Epithelial cell of alveolus of lung (primary cell): ENCODE measurements at places on chromosomes 11 and 22. TPM values are rescaled to one million over a fixed set of nuclear protein-coding genes. Genes with fewer than 3 reads are reported as not detected.

The UPK3A gene
- total RNA-seq = not detected in 2 replicates

The KCNJ4 gene
- total RNA-seq = 0.08 TPM in 1 of 2 replicates, not detected in the other

The TRIM34 gene
- total RNA-seq = 8.0 and 10.4 TPM in 2 replicates

The MPPED2 gene
- 0.13 and 0.48 TPM in 2 replicates for total RNA-seq

The FGF4 gene
- total RNA-seq = not detected in 2 replicates

The GTSE1 gene
- 5.9 and 12.4 TPM in 2 replicates for total RNA-seq

The HBB gene
- not detected in 2 replicates for total RNA-seq

The SLC17A6 gene
- total RNA-seq = not detected in 2 replicates

The KRTAP5-7 gene
- total RNA-seq = not detected in 2 replicates

The FGF3 gene
- not detected in 2 replicates for total RNA-seq

The CPT1A gene
- total RNA-seq = 4.9 and 20.8 TPM in 2 replicates

The MYBPC3 gene
- not detected in 2 replicates for total RNA-seq

The TNKS1BP1 gene
- total RNA-seq = 89.3 and 101 TPM in 2 replicates

The CSF2RB gene
- under 0.01 TPM in 1 of 2 replicates, not detected in the other for total RNA-seq

The ACR gene
- not detected in 2 replicates for total RNA-seq

The MCAM gene
- total RNA-seq = 216 and 225 TPM in 2 replicates

The GLB1L2 gene
- total RNA-seq = 0.13 and 2.8 TPM in 2 replicates
